ENCODE measurements at places on chromosomes 13 and 19.

- peak; percentile 22 for DNase-seq
Measured at GRCh38 chr13:26867451-26868091, 107.0 kb upstream of the GPR12 start.

GRCh38 chr19:19475015-19475765, 40.2 kb downstream of the TSSK6 start:
- DNase-seq = no peak

GRCh38 chr13:76894401-76895110, 8.4 kb upstream of the KCTD12 start:
- no peak for DNase-seq

GRCh38 chr13:66098931-66099628, 1131.1 kb downstream of the PCDH9 start:
- DNase-seq = no peak

- no peak for DNase-seq
Measured at GRCh38 chr19:46471116-46471733, at the start of gene PNMA8A. PNMA8A (minus strand) TSS chr19:46471563; CDS start chr19:46471035, 528 bp downstream.

DNA sequence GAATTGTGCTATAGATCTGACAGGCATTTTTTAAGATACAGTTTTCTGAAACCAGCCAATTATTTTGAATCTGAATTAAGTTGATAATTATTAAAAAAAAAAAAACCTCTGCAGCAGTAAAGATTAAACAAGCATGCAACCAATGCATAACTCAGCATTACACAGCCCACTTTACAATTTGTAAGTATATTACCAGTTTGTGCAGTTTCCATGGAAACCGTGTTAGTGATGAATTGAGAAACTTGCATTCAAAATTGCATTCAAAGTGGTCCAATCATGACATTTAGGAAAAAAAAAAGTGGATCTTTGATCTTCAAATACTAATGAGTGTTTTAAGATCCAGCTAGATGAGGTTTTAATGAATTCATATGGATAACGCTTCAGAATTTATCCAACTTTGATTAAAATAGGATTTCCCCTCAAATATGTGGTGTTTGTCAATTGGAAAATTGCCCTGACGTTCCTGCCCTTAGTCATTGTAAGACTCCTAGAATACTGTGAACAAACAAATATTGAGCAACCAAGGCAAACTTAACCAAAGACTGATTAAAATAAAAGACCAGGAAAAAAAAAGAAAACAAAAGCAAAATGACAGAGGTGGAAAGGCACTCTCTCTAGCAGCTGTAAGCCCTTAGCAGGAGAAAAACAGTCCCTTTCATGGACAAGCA, 314.8 kb upstream of the MAB21L1 start:
- no peak for DNase-seq

DNA sequence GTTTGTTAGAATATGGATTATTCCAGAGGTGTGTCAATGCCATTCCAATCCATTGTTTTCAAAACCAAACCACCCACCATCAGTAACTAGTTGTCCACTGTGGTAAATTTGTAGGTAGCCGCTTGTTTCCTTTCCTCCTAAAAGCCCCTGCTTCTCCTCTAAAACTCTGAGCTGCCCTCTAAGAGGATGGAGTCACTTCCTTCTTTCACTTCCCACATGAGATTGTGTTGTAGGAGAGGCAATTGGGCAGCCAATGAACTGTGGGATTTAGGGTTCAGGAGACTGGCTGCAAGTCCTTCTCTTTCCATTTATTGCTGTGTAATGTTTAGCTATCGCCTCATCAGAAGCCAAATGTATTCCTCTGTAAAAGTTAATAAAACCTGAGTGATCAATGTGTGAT, 49.9 kb upstream of the RFXAP start:
- no peak for DNase-seq

GRCh38 chr19:38289955-38290354, 14.1 kb upstream of the C19orf33 start:
- DNase-seq = no peak

DNA sequence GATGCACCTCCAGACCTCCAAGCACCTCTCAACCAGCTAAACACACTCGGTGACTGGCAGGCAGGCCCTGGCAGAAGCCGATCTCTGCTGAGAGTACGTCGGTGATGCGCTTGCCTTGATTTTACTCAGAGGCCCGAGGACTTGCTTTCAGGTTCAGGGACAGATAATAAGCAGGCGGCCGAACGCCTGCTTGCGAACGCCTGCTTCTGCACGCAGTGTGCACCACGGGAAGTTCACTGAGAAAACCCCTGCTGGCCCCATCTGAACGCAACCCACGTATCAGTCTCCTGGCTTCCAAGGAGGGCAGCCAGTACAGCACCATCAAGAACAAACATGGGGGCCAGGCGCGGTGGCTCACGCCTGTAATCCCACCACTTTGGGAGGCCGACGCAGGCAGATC, 108.0 kb downstream of the STK24 start:
- DNase-seq = no peak

DNA sequence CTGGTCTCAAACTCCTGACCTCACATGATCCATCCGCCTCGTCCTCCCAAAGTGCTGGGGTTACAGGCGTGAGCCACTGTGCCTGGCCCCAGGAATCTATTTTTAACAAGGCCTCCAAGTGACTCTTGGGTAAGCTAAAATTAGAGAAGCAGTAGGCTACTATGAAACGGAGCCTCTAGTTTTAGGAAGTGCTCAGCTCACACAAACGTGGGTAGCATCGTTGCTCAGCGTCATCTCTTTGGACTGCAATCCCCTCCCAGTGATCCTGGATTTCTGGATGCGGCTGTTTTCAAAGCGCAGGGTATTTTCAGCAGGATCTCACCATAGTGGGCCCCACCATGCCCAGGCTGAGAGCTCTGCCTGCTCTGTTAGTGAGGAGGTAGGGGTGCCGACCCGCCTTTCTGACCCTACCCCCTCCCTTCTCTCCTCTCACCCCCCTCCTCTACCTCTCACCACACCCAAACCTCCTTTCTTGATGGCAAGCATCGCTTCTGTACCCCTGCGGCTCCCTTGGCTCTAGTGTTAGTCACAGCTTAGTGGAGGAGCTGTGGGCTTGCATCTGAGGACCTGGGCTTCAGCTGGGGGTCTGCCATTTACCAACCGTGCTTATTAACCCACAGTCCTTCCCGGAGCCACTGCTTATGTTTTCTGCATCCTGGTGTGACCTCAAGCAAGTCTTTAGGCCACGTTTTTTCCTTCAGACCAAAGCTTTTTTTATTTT, 34.2 kb downstream of the GJA3 start:
- no peak for DNase-seq

DNA sequence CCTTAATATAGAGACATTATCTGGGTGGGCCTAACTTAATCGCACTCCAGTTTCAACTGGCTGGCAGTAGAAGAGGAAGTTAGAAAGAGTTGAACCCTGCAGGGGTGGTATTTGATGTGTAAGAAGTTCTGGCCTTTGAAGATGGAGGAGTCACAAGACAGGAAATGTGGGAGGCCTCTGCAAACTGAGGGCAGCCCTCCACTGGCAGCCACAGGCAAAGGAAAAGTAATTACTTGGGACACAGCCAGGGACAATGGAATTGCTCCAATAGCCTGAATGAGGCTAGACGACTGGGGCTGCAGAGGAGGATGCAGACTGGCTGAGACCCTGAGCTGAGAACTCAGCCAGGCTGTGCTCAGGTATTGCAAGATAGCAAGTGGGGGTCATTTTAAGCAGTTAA, 703.3 kb upstream of the ARGLU1 start:
- no peak for DNase-seq

GRCh38 chr13:112653071-112653470, 36.8 kb upstream of the ATP11A start:
- DNase-seq = no peak

DNA sequence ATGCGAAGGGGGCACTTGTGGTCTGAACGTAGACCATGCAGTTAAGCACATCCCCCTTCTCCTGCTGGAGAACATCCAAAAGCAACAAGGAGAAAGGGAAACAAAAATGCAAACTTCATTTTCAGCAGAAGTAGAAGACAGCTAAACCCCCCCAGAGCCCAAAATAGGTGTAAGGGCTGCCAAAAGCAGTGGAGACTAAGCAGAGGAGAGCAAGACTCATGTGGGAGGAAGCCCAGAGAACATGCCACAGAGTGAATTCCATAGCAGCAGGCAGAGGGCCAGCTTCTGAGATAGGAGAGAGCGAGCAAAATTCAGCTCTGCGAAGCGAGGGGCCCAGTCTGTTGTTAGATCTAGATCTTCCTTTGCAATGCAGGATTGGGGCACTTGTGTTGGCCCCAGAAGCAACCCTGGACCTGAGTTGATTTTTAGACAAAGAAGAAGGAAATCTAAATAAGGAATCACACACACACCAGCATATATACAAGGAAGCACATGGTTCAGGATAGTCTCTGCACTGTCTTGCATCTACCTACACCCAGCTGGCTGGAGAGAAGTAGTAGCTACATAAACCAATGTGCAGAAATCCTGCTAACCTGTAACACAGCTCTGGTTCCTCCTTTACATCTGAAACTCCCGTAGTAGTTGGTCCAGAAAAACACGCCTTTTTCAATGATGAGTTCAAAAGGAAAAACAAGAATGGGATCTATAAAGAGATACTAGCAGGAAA, 199.6 kb downstream of the SPRY2 start:
- no peak for DNase-seq

DNA sequence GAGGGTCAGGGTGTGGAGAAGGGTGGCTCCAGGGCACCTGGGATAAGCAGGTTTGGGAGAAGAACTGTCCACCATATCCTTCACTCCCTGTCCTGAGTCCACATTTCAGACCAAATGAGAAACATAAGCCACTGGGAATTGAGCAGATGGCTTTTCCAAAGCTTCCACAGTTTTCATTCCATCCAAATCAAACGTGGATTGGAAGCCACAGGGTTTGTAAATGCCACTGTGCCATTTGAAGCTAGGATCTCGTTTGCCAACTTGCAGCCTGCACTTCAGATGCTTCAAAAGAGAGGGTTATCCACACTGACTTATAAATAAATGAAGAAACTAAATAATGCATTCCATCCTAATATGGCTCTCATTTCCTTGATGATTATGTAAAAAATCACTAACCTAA, 81.5 kb downstream of the UQCRFS1 start:
- no peak for DNase-seq

DNA sequence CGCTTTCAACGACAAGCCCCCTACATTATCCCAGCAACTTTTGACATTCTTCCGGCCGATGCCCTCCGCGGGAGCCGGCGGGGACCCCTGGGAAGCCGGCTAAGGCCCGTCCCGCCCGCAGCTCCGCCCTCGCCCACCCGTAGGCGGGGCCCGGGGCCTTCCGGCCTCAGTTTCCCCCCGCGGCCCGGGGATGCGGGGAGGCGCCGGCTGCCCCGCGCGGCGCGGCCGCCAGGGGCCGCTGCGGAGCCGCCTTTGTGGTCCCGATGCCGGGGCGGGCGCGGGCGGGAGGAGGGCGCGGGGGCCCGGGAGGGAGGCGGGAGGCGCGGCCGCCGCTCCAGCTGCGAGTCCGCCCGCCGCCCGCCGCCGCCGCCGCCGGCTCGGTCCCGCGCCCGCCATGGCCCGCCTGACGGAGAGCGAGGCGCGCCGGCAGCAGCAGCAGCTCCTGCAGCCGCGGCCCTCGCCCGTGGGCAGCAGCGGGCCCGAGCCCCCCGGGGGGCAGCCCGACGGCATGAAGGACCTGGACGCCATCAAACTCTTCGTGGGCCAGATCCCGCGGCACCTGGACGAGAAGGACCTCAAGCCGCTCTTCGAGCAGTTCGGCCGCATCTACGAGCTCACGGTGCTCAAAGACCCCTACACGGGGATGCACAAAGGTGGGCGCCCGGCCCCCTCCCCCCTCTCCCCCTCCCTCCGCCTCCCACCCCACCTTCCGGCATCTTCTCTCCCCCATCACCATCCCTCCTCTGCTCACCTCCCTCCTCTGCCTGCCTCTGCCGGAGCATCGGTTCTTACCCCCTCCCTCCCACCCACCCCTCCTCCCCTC, at the start of gene CELF5:
CELF5 (plus strand) TSS at position 316 of the 823 bp plus-strand sequence; CDS start at position 395, 79 bp downstream.
- peak; percentile 66 for DNase-seq

- DNase-seq = no peak
Measured at GRCh38 chr13:99922631-99923404, 48.7 kb downstream of the ZIC5 start.

DNA sequence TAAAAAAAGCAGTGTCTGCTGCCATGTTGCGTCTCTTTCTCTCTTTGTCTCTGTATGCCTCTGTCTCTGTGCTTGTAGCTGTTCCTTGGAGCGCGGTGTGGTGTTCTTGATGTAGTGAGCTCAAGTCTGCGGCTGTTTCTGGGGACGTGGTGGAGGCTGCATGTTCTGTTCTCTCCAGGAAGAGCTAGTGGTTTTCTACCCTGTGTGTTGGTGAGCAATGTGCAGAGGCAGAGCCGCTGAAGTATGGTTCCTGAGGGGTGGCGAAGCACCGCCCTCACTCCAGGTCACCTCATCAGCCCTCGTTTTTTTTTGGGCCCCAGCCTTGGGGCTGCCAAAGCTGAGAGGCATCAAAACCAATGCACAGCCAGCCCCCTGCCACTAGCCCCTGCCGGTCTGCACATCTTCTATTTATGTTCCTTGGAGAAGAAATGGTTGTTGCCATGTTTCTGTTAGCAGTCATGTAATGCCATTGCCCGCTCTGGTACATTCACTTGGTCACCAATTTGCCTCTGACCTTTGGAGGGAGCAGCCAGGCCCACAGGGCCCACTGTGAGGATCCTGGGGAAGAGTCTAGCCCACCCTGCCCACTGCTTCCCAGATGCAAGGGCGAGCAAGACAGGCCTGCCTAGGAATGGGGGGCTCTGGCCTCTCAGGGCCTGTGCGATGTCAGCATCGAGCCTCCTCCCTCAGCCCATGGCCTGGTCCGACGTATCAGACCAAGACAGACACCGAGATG, 7.2 kb downstream of the HNRNPL start:
- DNase-seq = peak; percentile 66

DNA sequence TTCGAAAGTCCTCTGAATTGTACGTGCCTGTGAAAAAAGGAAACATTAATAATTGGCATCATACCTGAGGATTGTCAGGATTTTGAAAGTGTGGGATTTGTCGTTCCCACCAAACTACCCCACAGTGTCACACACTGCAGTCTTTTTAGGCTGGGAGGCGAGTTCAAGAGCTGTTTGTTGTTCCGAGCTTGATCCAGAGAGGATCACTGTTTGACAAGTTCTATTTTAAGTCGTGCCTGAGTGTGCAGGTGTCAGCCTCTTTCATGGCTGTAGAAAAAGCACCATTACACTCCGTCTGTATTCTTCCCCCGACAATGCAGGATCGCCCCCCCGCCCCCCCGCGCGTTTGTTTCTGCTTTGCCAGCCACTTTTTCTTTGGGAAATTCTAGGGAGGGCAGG, 635 bp upstream of the NBEA start:
- DNase-seq = no peak

- no peak for DNase-seq
Measured at GRCh38 chr19:28874742-28875141, 338.2 kb downstream of the UQCRFS1 start.

DNA sequence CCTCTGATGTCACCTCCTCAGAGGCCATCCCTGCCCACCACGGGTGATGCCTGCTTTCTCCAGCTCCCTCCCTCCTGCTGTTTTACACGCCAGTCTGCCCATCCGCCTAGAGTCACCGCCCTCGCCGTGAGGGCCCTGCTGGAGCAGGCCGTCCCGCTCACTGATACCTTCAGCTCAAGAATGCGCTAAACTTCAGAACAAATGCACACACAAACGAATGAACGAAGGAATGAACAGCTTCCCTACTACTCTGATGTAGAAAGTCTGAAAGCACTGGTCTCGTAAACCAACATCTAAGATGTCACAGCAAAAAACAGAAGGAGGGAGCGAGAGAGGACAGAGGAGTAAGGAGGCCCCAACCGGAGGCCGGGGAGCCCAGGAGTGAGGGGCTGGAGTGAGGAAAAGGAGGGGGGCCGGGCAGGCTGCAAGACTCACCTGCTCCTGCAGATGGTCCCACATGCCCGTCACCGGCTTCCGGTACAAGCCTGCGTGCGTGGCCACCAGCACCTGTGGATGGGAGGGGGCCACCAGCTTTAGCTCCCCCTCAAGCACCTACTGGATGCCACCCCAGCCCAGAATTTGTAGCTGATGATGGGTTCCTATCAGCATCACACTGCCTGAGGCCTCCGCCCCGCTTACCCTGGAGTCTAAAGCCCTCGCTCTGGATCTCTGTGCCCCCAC, 4.0 kb downstream of the PNKP start:
- no peak for DNase-seq
